Fibroblast of upper back skin (primary cell): ENCODE measurements at places on chromosomes 2 and 18.

- no peak for DNase-seq
These were observed 14.4 kb downstream of the NLRC4 start for GRCh38 chr2:32250290-32250689.

- peak; percentile 47 for DNase-seq
These were observed 329.5 kb downstream of the PAX3 start for GRCh38 chr2:221969087-221969829.

DNA sequence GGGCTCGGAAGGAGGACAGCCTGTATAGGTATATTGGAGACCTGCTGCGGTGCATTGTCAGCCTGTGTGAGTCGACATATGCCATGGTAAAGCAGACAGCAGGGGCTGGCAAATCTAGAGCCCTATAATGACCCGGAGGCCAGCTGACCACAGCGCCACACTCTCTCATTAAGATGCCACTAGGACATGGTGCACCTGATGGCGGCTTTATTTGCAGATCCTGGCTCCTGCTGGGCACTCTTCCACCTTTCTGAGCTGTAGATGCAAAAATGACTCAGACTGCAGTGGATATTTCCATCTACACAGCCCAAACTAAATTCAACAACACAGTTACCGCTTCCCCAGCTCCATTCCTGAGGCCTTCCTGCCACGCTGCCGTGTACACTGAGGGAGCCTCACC, 389.9 kb downstream of the TNS1 start:
- no peak for DNase-seq

GRCh38 chr2:207706936-207707860, 4.2 kb upstream of the CCNYL1 start:
- no peak for DNase-seq

GRCh38 chr18:46736135-46736534, 20.7 kb downstream of the ST8SIA5 start:
- DNase-seq = no peak

- peak; percentile 88 for DNase-seq
These were observed 288.1 kb downstream of the EPHA4 start for GRCh38 chr2:221283896-221284545.
